ENCODE measurements at places on chromosomes 2 and 18.

GRCh38 chr2:184685999-184686841, 87.9 kb downstream of the ZNF804A start:
- DNase-seq, result no peak

GRCh38 chr2:216057688-216058193, 23.9 kb downstream of the PECR start:
- DNase-seq, result no peak

GRCh38 chr2:23137166-23137565, 247.8 kb upstream of the KLHL29 start:
- DNase-seq, result no peak

- no peak for DNase-seq
Measured at GRCh38 chr2:74658516-74658915, 4.5 kb downstream of the SEMA4F start.

DNA sequence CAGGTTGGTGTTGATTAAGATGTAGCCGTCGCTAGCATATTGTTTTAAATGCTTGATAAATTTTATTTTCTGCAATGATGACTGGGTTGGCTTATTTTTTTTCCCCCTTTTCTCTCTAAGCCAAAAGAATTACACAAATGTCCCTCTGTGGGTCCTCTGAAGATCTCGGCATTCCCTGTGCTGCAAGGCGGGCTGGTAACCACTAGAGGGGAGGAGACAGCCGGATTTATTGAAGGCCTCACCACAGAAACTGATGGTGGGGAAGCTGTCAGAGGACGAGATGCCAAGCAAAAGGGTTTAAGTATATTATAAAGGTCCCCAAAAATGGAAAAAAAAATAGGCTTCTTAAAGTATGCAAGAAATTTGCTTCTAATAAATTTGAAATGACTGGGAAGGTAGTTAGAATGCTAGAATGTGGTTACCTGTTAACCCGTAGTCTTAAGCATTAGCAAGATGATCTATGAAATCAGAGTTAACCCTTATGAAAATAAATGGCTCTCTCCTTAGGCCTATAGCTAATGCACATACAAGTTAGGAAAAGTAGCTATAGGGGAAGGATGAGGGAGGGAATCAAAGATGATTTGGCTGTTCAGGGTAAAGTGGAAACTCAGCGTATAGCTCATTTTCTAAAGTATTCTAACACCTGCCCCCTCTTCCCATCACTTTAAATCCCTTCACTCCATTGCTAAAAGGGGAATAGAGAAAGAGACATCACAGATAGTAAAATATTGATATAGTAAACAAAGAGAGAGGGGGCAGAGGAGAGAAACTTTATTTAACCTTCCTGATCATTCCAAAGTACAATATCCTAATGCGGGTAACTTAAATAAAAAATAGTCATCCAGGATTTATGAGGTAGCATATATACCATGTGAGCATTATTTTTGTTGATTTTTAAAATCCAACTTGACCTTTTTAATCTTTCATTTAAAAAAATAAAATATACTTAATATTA, 894.5 kb upstream of the POU3F3 start:
- DNase-seq, result no peak

- DNase-seq, result no peak
Measured at GRCh38 chr2:144198116-144198515, 321.8 kb downstream of the ZEB2 start.

All from SIG-M5 (cell line).